ENCODE measurements at places on chromosomes 6 and 20.

- no peak for DNase-seq
Observed at GRCh38 chr20:57630061-57630460, 9.8 kb upstream of the ZBP1 start.

GRCh38 chr6:150276168-150276936, 92.5 kb upstream of the IYD start:
- peak; percentile 92 for DNase-seq

DNA sequence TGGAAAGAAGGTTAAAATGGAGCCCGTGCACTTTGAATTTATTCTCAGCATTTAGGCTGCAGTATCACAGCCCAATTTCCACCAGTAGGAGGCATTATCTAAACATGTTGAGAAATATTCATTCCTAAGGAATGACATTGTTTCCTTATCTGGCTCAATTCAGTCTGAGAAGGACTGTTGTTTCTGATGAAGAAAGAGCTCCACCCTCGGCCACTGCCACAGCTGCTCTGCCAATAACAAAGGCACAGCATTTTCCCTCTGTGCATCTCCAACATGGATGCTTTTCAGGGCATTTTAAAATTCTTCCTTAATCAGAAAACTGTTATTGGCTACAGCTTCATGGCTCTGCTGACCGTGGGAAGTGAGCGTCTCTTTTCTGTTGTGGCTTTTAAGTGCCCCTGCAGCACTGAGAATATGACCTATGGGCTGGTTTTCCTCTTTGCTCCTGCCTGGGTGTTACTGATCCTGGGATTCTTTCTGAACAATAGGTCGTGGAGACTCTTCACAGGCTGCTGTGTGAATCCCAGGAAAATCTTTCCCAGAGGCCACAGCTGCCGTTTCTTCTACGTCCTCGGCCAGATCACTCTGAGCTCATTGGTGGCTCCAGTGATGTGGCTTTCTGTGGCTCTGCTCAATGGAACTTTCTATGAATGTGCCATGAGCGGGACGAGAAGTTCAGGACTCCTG, at the start of gene CALHM5:
Gene CALHM5 (plus strand): TSS at position 216 of the 687 bp plus-strand sequence. CDS start 58 bp downstream, at position 274.
- DNase-seq, result peak; percentile 92

GRCh38 chr6:44161997-44162338, 3.3 kb downstream of the CAPN11 start:
- DNase-seq, result no peak

DNA sequence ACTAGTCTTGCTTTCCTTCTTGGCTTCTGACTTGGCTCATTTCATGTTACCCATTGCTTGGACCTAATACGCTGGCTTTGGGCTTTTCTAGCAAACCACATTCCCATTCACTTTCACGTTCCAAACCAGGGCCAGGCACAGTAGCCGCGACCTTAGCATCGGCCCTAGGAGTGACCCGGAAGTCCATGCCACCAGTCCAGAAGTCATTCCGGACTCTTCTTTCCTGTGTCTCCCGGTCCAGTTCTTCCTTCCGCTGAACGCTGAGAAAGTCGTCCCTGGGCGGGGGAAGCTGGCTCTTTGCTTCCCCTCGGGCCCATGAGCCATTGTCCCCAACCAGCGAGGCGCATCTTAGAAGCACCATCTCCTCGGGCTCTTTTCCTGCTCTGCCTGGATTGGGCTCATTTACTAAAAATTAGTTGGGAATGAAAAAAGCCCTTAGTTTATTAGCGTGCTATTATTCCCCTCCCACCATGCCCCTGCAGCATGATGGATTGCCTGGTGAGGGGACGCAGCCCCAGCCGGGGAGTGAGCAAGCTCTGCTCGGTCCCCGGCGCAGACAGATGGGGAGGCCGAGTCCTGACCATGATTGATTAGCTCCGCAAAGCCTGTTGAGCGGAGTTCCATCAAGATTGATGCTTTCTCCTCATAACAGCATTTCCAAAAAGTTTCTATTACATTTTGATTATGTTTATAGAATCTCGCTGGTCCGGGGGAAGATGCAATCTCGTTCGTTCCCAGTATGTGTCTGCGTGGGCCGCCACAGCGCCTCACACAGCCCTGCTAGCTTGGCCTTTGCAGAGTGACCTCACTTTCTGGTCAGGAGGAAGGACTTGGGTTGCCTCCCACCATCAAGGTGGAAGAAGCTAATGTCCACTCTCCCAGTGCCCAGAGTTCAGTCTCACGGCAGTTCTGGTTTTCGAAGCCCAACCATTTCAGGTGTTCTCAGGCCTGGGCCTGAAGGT, 115.1 kb upstream of the TOP1 start:
- no peak for DNase-seq
